Amniotic stem cell (primary cell): ENCODE measurements at places on chromosomes 12 and 14.
A peak's percentile ranks its signal among the peaks of the same experiment; 100 is the strongest.

DNA sequence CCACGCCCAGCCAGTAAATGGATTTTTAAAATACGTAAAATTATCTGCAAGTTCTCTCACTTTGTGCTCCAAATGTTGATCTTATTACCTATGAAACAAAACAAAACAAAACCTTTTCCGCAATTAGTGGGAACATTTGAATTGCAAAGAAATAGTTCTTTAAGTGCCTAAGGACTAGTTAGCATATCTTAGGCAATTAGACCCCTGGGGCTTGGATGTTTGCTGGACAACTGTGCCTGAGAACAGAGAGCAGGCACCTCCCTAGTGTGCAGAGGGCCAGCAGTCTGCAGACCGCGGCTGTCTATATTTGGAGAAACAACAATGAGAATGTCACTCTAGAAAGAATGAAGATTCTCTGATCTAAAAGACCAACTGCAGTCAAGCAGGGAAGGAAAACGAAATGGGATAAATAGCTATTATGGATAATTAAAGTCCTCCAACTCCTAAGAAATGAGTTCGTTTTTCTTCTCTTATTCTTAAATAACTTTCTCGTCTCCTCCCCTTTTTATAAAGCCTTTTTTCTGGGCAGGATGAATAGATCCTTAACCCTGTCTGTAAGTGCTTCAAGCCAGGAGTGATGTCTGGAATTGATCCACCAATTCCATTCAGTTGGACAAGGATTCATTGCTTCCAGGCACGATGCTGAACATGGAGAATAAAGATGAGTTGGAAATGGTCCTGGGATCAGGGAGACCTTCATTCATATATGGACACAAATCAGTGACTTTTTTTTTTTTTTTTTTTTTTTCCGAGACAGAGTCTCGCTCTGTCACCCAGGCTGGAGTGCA, 16.2 kb downstream of the SLC17A8 start:
- DNase-seq, result no peak

DNA sequence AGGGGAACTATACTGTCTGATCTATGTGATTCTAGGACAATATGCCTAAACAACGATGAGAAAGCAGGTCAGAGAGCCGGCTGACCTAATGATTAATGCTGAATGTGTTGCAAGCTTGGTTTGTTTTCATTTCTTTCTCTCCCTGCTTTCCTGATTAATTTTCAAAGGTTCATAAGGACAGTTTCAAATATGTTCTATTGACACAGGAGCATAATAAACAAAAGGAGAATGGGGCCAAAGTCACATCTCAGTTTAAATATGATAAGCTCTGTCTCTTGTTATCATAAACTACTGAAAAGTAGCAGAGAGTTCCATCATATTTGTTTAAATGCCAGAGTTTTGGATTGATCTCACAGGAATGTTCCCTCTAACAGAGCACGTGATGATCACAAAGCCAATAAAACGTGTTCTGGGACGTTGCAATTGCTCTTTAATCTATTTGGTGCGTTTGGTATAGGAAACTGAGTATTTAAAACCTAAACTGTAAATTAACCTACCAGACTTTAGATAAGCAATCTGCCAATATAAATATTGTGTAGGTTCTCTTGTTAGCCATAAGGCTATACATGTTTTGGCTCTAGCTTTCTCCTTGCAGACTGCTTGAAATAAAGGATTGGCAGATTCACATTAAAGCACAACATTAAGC, 3.7 kb upstream of the HSD17B6 start:
- DNase-seq, result no peak

DNA sequence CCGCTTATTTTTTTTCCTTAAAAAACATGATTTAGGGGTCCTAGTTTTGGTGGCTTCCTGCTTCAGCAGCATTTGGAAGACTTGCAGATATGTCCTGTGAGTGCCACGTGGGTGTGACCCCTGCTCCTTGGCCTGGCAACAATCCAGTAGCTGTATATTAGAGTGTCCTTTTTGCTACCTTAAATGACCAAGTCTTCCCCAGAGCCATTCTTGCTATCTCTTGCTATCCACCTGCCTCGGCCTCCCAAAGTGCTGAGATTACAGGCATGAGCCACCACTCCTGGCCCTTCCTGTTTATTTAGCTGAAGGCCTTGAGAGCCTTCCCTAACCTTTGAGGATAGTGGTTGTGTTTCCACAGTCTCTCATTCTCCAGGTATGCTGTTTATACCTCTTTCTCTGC, 17.0 kb downstream of the TPCN1 start:
- no peak for DNase-seq

- DNase-seq, result peak; percentile 48
Measured at GRCh38 chr12:49974231-49974675, 1.5 kb downstream of the AQP6 start.

GRCh38 chr12:3233797-3234196, 156.6 kb downstream of the TSPAN9 start:
- no peak for DNase-seq

GRCh38 chr12:47757364-47757839, 1.3 kb downstream of the RAPGEF3 start:
- DNase-seq, result no peak
